ENCODE measurements at places on chromosomes 1 and 21.

DNA sequence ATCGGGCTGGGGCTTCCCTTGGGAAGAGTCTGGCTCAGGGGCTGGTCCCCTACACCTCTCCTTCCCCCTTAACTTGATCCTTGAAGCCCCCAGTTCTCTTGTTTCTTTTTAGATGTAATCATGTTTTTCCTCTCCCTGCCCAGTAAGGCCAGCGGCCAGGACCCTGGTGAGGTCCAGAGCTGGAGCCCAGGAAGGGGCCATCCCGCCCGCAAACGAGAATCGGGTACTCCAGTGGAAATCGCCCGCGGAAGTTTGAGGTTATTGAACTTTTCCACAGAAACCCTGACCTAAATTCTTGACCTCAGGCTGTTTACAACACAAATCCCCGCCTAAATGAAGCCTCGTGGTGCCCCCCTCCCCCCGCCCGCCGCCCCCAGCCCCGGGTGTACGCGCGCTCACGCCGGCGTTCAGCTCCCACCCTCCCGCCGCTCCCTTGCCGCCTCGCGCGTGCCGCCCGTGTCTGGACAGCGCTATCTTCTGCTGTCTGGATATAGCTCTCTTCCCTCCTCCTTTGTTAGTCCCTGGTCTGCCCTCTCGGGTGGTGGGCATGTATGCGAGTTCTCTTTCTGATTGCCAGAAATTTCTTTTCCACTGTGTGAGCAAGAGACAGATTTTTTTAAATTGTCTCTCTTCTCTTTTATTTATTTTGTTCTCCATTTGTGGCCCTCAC, 165.9 kb upstream of the CACNA1E start:
- DNase-seq, result no peak

DNA sequence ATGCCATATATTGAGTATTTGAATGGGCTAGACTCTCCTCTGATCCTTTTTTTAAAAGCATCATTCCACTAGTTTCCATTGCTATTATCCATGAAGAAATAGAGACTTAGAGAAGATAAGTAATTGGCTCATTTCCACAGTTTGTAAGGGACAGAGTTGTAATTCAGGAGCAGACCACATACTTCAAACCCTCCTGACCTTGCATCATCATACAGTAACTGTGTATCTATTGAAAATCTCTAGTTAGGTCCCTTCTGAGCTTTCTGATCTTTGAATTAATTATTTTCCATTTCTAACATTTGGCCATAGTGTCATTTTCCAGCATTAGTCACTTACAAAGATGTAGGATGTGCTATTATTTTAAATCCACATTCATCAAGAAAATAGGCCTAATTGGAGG, 386.5 kb upstream of the ST6GALNAC5 start:
- no peak for DNase-seq

DNA sequence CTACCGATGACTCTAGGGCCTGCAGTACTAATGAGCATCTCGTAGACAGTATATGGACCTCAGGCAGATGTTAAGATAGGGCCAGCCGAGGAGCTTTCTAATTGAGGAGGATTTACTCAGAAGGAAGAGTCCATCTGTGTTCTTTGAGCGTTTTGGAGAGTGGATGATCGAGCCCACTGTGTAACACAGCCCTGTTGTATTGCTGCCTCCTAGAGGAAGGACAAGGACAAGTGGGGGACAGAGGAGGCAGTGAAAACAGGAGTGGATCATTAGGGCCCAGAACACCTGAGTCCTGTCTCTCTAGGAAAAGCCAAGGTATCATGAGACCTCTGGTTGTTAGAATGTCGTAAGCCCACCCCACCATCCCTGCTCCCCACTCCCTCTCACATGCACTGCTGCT, 62.9 kb downstream of the TBX19 start:
- no peak for DNase-seq

GRCh38 chr1:29620631-29621030, 384.3 kb downstream of the PTPRU start:
- DNase-seq, result no peak

DNA sequence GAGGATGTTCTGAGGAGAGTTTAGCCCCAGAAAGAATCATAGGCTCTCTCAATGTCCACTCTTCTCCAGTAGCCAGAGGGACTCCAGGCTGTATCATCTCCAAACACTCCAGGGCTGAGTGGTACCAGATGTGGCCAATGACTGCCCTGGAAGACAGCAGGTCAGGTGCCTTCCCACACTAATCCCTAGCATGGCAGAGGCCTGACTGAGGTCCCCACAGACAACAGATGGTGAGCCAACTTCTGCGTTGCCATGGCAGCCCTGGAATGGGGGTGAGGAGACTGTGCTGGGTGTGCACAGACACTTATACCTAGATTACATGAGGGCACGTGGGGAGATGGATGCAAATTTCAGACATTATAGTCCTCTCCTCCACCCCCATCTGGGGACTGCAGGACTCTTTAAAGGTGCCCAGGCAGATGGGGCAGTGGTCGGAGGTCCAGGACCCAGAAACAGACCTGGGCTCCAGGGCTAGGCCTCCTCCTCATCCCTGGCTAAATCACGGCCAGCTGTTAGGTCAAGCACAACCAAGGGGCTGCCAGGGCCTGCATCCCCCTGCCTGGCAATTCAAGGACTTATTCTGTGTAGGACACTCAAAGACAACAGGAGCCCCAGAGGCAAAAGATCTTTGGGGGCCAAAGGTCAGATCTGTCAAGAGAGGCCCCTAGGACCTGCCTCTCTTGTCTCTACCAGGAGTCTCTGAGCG, 42.9 kb downstream of the CAMK2N1 start:
- no peak for DNase-seq

DNA sequence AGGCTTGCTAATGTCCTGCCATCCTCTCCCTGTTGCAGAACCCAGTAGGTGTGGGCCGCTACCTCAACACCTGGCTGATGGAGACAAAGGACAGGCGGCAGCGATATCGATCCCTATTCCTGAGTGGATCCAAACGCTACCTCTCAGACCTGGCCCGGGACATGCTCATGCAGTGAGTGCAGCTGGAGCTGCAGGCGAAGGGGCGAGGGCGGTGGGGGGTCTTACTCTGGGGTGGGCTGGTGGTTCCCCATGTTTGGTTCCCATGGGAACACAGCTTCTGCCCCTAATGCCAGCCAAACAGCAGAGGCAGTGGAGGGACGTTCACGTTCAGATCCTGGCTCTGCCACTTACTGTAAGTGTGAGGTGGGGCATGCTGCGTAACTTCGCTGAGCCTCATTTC, 15.8 kb upstream of the TTC22 start:
- DNase-seq, result no peak

DNA sequence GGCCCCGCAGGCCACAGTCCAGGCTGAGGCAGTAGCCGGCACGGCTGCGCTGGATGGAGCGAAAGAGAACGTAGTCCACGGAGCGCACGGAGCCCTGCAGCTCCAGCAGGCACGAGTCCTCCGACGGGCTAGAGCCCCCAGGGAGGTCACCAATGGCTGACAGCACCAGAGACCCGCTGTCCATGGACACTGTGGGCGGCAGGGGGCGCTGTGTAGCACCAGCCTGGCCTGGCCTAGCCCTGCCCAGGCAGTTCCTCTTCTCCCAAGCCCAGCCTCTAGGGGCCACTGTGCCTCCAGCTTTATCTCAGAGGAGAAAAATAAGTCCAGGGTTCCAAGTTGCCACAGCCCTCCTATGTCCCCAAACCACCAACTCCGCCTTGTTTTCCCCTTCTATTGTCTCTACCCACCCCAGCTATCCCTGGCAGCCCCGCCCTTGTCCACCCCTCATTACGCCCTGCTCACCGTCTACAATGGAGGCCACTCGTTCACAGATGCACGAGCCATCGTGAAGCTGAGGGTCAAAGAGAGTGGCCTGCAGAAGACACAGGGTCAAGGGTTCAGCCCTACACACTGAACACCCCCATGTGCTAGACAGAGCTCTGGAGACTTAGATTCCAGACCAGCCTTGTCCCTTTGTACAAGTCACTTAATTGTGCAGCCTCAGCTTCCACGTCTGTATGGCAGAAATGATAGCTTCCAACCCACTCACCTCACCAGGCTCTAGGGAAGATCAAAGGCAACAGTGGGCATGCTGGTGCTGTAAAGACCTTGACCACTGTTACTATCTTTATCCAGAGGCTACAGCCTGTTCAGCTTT, 4.4 kb downstream of the ENTREP3 start:
- DNase-seq, result peak; percentile 97

DNA sequence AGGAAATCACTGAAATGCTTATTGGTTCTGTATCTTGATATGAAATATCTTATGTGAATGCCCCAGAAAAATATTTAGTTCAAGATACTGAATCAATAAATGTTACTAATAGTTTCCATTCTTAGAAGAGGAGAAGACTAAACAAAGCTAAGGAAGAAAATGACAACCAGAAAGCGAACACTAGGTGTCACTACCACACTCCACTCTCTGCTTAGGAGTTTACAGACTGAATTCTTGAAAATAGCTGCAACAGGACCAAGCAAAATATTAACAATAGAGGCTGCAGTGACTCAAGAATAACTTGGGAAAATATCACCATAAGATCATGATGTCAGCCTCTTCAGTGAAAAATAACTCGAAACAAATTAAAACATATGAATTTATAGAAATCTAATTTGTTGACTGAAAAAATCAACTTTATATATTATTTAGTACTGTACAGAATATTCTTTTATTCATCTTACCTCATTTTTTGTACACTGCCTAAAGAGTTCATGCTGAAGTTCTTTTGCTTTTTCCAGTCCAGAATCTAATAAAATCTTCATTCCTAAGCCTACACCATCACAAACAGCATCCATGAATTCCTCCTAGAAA, 61.6 kb downstream of the KIF14 start:
- no peak for DNase-seq

DNA sequence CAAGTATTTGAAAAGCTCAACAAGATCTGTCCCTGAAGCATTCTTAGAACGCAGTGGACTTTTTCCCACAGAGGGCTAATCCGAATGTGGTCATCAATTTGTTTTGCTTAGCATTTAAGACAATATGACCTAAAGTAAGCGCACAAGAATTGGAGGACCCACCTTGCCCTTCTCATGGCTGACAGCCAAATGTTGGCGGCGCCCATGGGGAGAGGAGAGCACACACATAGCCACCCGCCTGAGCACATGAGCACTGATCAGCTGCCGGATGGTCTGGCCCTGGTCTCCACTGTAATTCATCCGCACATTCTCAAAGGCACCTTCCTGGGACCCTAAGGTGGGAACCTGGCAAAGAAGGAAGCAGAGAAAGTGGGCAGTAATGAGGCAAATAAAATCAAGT, 52.4 kb downstream of the UBR4 start:
- DNase-seq, result no peak

- no peak for DNase-seq
Measured at GRCh38 chr1:118717893-118718292, 270.2 kb downstream of the TBX15 start.

DNA sequence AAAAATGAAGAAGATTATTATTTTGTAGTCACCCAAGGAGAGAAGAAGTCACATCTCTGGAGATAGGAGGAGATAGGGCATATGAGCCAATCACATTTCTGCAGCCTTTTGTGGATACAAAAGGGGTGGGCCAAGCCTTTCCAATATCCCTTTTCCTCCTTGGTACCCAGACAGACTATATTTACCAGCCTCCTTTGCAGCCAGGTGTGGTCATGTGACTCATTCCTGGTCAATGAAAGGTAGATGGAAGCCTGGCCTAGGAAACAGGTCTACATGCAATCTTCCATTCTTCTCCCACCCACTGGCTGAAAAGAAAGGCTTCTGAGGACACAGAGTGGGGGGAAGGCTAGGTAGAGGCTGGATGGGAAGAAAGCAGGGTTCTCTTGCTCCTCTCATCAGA, 58.1 kb upstream of the ERG start:
- no peak for DNase-seq

DNA sequence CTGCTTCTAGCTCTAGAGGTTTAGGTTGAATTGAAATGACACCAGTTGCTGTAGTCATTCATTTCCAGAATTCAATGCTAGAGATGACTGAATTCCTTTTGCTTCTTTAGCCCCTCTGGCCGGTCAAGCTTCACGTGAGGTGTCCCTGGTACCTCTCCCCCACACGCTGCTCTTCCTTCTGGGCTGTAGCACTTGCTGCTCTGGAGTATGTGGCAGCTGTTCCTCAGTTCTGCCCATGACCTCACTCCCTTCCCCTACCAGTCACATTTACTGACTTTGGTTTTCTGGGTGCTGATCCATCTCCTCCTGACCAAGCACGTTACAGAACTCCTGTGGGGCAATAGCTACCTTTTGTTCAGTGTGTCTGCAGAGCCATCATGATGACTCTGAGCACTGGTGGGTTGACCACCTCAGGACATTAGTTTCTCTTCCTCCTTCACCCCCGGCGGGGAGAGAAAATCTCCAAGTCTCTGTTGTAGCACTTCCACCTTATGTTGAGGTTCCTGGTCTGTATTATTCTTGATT, 128.1 kb downstream of the HHAT start:
- DNase-seq, result no peak

DNA sequence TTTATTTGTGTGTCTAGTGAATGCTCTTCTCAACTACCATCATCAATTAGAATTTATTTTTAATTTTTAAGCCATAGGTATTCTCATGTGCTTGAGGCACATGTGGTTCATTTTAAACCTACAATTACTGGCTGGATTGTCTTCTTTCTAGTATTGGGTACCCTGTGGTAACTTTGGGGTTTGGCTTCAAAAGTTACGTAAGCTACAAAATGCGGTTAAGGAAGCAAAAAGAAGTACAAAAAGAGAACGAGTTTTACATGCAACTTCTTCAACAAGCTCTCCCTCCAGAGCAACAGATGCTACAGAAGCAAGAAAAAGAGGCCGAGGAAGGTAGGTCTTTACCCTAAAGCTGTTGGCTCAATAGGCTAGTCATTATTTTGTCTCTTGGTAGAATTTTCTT, 25.8 kb downstream of the MACO1 start:
- no peak for DNase-seq

DNA sequence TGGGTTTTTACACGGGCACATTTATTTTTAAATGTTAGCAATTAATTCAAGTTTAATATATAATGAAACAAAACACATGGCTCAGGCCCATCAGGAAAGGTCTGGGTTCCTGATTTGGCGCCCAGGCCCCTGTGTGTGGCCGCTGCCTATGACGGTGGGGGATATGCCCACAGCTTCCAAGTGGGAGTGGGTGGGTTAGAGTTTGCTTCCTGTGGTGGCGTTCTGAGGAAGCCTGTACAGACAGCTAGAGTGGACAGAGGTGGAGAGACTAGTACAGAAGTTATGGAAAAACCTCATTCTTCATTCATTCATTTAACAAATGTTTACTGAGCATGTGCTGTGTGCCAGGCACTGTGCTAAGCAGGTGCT, 22.4 kb upstream of the EPS8L3 start:
- no peak for DNase-seq

DNA sequence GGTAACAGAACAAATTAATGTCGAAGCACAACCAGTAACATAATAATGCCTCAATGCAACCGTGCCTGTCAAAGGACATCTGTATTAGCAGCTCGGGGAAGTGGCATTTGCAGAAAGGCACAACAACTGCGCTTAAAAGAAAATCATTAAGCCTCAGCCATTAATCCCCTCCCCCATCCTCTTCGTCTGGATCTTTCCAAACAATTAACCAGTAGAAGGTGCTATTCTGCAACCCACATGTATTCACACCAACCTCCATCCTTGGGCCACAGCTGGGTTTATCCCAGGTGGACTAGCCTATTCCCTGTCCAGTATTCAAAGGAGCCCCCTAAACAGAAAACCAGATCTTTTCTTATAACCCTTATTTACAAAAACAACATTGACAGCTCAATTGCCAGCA, 2.6 kb downstream of the RERE start:
- no peak for DNase-seq
